NCI-H774 (cell line): ENCODE measurements at places on chromosomes 3 and 15.
A peak's percentile ranks its signal among the peaks of the same experiment; 100 is the strongest.

- DNase-seq, result no peak
Measured at GRCh38 chr3:3180456-3180855, 965 bp upstream of the CRBN start.

- no peak for DNase-seq
Measured at GRCh38 chr3:194637066-194637465, 3.8 kb upstream of the TMEM44 start.

DNA sequence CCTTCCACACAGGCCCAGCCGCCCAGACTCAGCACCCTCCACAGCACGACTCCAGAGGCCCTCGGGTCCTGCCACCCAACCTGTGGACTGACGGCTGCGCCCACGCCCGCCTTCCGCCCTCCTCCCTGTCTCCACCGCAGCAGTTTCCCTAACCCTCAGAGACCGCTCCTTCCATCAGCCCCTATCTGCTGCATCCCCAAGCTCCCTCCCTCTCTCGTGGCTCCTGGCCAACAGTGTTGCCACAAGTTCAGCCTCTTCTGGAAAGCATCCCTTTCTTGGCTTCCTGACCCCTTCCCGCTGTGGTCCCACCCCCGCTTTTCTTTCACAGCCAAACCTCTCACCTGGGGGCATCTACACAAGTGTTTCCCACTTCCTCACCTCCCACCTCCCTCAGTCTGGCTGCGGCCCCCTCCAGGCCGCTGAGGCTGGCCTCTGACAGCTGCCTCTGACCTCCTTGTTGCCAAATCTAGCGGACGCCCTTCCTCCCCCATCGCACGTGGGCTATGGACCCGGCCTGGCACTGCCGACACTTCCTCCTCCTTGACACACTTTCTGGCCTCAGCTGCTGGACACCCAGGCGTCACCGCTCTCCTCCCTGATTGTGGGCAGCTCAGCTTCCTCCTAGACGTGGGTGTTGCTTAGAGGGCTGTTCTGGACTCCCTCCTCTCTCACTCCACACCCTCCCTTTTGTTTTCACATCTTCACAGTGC is 168.8 kb upstream of the TLE3 start:
- no peak for DNase-seq

DNA sequence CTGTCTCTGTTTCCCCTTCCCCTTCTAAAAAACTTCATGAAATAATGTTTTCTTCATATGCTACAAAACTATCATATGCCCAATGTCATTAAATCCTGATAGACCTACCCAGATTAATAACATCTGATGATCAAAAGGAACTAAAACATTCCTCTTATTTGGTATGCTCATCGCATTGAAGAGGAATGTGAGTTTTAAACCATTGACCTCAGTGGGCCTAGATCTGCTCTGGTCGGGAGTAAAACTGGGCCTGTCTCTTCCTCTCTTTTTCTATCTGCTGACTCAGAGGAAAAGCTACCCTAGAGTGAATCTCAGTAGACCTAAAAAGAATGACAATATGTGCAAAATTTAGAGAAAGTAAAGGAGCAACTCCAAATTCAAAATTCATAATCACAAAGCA is 275.8 kb downstream of the SATB1 start:
- DNase-seq, result no peak

- DNase-seq, result no peak
Measured at GRCh38 chr3:80649170-80649569, 881.4 kb upstream of the ROBO1 start.

DNA sequence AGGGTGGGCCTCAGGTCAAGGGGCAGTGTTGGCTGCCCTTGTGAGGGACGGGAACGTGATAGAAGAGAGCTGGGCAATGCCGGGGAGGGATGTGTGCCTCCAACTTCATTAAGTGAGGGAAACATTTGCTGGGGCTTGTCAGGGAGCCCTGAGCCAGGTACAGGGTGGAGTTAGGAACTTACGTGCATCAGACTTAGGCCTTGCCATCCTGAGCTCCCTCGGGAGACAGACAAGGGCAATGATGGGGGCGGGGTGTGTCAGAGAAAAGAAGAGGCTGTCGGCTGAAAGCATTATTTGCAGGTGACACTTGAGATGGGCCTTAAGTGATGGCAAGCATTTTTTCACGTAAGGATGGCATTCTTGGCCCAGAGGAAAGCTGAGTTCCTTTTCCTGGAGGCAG is 1.6 kb downstream of the FAM131A start:
- no peak for DNase-seq

- no peak for DNase-seq
Measured at GRCh38 chr15:25397100-25397499, 41.7 kb downstream of the UBE3A start.

- no peak for DNase-seq
Measured at GRCh38 chr3:188663839-188664238, 507.9 kb upstream of the TPRG1 start.

DNA sequence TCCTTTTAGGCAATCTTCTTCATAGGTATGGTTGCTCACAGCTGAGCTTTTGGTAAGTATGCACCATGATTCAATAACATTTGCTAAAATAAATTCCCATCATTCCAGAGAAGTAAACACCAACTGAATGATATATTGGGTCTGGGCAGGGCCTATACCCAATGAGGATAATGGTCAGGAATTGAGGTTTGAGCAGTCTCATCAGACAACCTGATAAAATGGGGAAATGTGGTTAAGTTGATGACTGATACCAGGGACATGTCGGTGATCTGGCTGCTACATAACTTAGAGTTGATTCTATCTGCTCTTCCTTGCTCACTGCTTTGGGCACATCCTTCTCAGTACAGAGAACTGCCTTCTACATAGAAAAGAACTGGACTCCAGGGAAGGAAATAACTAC is 92.9 kb downstream of the GPR156 start:
- no peak for DNase-seq

DNA sequence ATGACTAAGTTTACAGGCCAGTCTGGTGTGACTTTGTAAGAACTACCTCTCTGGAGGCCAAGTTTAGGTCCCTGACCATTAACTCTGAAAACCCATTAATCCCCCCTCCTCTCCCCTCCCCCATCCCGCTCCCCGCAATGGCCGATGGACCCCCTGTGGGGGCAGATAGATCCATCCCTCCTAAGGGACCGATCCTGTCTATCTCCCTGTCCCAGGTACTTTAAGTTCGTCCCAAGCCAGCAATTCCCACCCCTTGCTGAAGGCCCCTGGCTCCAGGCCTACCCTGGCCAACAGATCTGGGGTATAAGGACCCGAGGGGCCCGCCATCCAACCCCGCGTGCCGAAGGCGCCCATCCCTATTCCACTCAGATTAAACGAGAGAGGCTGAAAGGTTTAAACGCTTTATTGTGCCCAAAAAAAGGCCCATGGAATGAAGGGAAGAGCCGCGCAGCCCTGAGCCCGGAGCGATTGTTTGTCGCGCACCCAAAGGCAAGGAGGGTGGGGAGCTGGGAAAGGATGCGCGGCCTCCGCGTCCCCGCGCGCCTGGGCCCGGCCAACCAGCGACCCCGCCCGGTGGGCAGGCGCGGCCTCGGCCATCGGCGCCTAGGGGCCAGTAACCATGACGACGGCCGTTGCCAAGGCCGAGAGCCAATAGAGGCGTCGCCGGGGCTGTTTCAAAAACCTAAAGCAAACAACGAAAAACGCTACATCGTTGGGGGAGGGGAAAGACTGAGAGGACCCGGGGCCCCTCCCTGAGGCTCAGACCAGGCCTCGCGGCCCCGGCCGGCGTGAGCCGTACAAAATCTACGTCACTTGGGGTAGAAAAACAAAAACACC is 35.9 kb downstream of the HMCES start:
- DNase-seq, result peak; percentile 90

DNA sequence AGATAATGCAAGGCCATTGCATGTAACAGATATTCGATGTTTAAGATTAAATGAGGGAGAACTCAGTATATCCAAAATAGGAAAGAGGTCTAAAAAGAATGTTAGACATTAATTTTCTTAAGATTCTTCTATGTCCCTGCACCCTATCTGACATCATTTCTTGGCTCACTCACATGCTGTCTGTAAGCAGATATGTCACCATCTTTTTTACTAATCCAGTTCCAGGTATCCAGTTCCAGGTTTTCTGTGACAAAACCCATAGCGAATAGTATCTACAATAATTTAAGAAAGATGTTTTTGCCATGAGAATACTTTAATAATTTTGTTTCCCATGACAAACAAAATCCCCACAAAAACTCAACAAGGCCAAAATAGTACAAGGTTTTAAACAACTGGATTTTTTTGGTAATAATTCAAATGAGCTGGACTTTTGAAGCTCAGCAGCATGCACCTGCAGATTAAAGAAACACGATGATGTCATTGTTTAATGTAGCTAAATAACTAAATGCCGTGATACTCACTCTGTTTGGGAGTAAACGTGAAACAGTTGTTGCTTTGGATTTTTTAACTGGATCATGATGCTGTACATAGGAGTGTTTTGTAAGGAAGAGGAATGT is 867.6 kb downstream of the EPHA3 start:
- DNase-seq, result no peak

DNA sequence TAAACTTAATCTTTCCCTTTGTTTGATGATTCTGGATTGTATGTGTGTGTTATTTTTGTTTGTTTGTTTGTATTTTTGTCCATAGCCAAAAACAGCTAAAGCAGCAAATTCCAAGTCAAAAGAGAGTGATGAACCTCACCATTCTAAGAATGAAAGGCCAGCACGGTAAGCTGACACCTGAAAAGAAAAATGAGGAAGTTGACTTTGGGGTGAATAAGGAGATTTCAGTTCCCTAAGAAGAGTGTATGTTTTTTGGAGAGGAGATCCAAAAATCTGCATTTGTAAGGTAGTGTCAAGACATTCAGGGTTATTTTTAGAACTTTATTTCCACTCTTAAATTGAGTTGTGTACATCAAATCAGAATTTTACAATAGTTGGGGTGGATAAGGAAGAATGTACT is 52.3 kb upstream of the UTS2B start:
- DNase-seq, result no peak

GRCh38 chr3:169241991-169242707 is 421.4 kb downstream of the MECOM start:
- DNase-seq, result no peak

- no peak for DNase-seq
Measured at GRCh38 chr15:46127361-46127874, 492.6 kb downstream of the SQOR start.

DNA sequence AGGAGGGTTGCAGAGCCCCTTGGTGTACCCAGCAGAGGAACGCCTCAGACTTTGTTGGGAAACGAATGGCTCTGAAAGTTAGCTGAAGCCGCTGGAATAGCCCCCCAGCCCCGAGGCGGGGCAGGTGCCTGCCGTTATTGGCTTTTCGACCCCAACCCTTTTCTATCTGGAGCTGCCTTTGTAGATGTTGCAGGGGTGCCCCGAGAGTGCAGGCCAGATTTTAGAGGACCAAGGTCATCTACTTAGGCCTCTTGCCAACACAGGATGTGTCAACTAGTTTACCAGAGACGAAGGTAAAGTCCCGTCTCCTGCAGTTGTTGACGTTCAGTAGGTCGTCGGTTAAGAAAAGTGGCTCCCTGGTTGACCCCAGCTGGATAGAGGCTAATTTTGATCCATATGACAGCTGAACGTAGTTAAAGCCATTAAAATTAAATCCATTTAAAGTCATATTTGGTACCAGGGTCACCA is 579 bp upstream of the UBE3A start:
- DNase-seq, result no peak

GRCh38 chr3:9279966-9280365 is 30.5 kb upstream of the SRGAP3 start:
- peak; percentile 11 for DNase-seq
